ENCODE measurements at places on chromosomes 3 and 15.

- H3K27me3 ChIP-seq: no peaks in the 10 kb centered on the region
- H3K36me3 ChIP-seq: peaks cover 6% of the 10 kb centered on the region
- H3K4me1 ChIP-seq: no peaks in the 10 kb centered on the region
- no peak overlapping the region for H3K4me3 ChIP-seq
Observed at GRCh38 chr3:33240261-33240660, 21.7 kb upstream of the SUSD5 start.

GRCh38 chr3:58900386-58900785 lies 149.4 kb downstream of the CFAP20DC start:
- no peaks in the 10 kb centered on the region for H3K27me3 ChIP-seq
- H3K4me1 ChIP-seq: peaks cover 8% of the 10 kb centered on the region
- no peak for DNase-seq
- H3K36me3 ChIP-seq: peaks cover 3% of the 10 kb centered on the region
- no peak overlapping the region for H3K4me3 ChIP-seq

GRCh38 chr3:114904633-114905032 lies 242.5 kb downstream of the ZBTB20 start:
- peaks cover 6% of the 10 kb centered on the region for H3K4me1 ChIP-seq
- H3K27me3 ChIP-seq: no peaks in the 10 kb centered on the region
- no peak overlapping the region for H3K4me3 ChIP-seq
- peaks cover 6% of the 10 kb centered on the region for H3K36me3 ChIP-seq
- DNase-seq: no peak
- no peak overlapping the region for H3K27ac ChIP-seq

- H3K36me3 ChIP-seq: peaks cover 4% of the 10 kb centered on the region
- H3K4me3 ChIP-seq: no peak overlapping the region
- H3K27me3 ChIP-seq: no peaks in the 10 kb centered on the region
- peaks cover 48% of the 10 kb centered on the region for H3K4me1 ChIP-seq
- H3K27ac ChIP-seq: no peak overlapping the region
Observed at GRCh38 chr15:62795171-62795570, 247.4 kb upstream of the TPM1 start.

DNA sequence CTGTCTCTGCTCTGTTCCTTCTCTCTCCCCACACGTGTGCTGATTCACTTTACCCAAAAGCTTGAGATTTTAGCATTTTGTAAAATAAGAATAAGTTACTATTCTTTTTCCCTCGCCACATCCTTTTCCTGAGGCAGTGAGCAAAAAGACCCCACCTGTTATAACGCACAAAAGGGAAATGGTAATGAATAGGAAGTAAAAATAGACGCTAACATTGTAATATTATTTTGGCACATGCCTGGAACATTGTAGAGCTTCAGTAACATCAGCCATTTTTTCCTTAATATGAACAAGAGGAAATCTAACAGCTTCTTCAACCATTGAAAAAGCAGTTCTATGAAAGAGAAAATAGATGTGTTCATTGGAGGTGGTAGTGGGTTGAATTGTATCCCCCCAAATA lies 40.5 kb downstream of the CD200 start:
- no peaks in the 10 kb centered on the region for H3K36me3 ChIP-seq
- no peak overlapping the region for H3K27ac ChIP-seq
- H3K27me3 ChIP-seq: no peaks in the 10 kb centered on the region
- no peak for DNase-seq

DNA sequence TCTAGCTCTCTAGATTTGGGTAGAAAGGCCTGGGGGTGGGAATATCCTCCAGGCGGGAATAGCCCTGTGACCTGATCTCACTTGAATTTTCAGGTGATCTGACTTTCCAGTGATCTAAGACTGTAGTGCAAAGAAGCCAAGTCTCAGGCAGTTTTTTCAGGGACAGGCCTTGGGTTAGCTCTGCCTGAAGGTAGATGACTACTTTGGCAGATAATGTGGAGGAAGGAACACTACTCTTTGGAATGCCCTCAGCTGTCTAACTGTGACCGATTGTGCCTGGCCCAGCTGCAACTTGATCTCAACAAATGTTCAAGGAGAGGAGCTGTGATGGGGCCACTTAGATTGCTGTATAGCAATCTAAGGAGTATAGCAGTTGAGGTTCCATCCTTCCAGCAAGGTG lies 193.7 kb downstream of the TCF12 start:
- no peak overlapping the region for H3K4me3 ChIP-seq
- DNase-seq: no peak
- H3K27ac ChIP-seq: peak overlapping the region; percentile 61
- no peaks in the 10 kb centered on the region for H3K27me3 ChIP-seq
- peaks cover 29% of the 10 kb centered on the region for H3K4me1 ChIP-seq
